ENCODE measurements at places on chromosomes 1 and 21.

- no peak for DNase-seq
These were observed 44.2 kb upstream of the MARK1 start for GRCh38 chr1:220483700-220484099.

- DNase-seq = no peak
These were observed 63.9 kb upstream of the WARS2 start for GRCh38 chr1:119204197-119204960.

DNA sequence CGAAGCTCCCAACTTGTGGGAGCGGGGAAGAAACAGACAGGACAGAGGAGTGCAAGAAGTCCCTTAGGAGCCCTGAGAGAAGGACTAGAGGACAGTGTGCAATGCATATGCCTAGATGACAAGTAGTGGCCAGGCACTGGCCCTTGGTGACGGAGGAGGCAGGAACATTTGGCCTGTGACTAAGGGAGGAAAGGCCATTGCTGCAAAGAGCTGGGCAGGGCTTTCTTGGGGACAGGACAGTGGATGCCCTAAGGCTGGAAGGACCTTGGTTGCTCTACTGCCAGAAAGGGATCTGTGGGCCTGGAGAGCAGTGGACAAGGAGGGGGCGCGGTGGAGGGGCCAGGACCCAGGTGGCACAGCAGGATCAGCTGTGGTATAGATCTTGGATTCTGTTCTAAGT is 481.3 kb downstream of the CAMTA1 start:
- no peak for DNase-seq

DNA sequence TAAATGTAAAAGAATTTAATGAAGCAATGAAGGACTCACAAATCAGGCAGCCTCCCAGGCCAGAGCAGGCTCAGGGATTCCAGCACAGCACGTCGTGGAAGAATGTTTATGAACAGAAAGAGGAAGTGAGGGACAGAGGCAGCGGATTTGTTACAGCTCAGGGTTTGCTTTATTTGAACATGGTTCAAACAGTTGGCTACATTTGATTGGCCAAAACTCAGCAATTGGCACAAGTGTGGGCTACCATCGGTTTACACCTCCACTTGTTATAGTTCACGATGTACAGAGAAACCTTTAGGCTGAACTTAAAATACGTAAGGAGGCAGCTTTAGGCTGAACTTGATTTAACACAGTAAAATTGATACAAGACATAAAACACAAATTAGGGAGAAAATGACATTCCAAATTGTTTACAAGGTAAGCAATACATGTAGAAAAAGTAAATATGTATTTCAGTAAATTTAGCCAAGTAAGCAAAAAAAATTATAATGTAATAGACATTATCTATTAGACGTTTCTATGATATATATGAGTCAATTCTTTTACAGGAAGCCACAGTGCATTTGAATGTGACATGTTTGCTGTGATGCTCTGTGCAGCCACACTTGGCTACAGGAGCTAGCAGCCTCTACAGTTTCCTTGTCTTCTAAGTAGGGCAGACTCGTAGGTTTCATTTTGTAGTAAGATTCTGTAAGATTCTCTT is 126.5 kb downstream of the ADSS2 start:
- DNase-seq = no peak

DNA sequence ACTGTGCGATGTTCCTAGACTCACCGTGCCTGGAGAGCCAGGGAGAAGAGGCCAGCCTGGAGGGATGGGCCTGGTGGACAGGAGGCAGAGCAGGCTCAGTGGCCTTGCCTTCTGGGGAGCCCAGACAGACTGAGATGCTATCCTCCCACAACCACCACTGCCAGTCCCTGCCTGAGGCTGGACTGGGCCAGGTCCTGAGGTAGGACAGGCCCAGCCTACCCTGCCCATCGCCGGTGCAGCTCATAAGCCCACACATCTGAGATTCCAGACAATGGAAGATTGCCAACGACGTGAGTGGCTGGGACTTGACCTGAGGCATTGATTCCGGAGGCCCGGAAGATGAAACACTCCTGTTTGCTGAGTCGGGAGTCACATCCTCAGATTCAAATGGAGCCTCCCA is 5.8 kb downstream of the CLEC20A start:
- no peak for DNase-seq

- no peak for DNase-seq
These were observed 24.5 kb upstream of the GNPAT start for GRCh38 chr1:231216498-231216897.

Measured in activated naive CD4-positive, alpha-beta T cell treated with anti-CD3 and anti-CD28 coated beads, Interleukin-2, amount 50 U/mL, for 16 hours (primary cell).